Activated naive CD4-positive, alpha-beta T cell treated with anti-CD3 and anti-CD28 coated beads, Interleukin-2, amount 50 U/mL, for 72 hours (primary cell): ENCODE measurements at places on chromosomes 1 and 21.

- no peak for DNase-seq
Measured at GRCh38 chr21:14550135-14550534, 4.0 kb upstream of the SAMSN1 start.

GRCh38 chr1:24289937-24290595 lies 29.1 kb upstream of the GRHL3 start:
- no peak for DNase-seq

DNA sequence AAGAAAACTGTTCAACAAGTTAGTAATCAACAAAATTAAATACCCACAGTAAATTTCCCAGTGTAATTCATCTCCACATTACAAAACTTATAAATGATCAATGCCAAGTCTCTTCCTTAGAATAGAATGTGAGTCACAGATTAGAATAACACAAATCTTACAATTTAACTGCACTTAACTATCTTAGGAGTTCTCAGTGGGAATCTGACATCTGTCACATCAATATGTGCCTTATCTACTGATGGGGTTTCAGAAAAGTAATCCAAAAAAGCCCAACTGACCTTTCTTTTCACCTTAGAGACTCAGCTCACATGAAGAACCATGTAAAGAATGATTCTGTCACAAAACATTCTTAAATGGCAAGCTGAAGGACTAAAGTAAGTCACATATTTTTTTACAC lies 141.4 kb downstream of the RERE start:
- DNase-seq, result no peak

GRCh38 chr1:156167536-156167935 lies 14.2 kb downstream of the SEMA4A start:
- no peak for DNase-seq

DNA sequence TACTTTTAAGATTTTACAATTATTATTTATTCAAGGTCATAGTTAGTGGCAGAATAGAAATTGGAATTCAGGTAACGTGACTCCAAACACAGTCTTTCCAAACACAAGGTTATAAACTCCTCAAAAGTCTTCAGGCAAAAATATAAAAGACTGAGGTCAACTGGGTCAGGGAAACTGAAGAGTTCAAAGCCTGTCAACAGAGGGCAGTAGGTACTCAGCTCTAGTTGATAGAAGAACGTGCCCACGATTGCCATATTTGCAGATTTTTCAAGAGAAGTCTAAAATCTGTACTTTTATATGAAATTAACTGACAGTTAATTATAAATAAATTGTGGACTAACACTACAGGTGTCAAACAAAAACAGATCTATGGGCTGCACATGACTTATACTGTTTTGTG lies 135.0 kb downstream of the LHX4 start:
- DNase-seq, result no peak

- DNase-seq, result no peak
Measured at GRCh38 chr21:20443558-20444155, 554.6 kb upstream of the NCAM2 start.

DNA sequence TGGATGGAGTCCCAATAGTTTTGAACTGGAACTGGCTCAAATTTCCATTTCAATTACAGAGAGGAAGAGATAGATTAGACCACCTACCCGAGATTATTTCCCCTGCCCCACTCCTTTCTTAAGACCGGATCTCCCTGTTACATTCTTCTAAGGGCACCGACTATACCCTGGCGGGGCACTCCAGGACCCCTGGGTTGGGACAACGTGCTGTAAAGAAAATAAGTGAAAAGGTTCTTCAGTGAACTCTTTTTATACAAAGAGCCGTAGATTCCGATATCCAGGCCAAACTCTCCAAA lies 6.7 kb downstream of the NR5A2 start:
- no peak for DNase-seq

DNA sequence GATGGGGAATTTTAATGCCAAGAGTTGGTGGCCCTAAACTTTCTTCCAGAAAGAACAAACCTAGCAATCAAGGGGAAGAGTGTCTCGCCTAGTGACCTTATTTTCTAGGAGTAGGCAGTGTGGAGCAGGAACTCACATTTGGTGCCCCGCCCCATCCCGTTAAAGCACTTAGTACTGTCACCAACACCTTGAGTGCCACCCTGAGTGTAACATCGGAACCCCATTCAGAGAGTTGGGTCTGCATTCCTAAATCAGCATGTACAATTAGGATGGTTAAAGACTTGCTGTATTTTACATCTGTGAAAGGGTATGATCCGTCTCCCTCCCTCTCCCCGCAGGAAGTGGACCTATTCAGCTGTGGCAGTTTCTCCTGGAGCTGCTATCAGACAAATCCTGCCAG lies 15.5 kb downstream of the ETS2 start:
- no peak for DNase-seq

GRCh38 chr1:30371888-30372791 lies 351.2 kb downstream of the MATN1 start:
- no peak for DNase-seq

DNA sequence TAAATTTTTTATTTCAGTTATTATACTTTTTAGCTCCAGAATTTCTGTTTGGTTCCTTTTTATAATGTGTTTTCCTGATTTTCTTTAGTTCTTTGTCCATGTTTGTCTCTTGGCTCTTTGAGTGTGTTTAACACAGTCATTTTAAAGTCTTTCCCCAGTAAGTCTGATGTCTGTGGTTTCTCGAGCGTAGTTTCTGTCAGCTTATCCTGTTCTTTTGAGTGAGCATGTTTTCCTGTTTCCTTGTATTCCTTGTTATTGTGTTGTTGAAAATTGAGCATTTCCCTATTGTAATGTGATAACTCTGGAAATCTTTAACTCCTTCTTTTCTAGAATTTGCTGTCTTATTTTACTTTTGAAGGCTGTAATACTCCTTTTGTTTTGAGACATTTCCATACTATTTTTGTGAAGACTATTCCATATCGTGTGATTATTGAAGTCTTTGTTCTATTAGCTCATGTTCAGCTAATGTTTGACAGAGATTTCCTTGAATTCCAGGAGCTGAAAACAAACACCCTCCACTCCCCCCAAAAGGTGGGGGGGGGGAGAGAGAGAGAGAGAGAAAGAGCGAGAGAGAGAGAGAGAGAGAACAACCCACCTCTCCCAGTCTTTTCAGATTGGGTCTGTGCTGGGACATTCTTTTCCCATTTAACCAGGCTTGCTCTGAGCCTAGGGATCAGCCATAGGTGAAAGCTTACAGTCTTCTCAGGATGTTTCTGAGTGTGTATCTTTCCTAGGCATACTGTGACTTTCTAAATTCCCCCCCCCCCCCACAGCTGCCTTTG lies 38.3 kb downstream of the SDCCAG8 start:
- DNase-seq, result no peak

- no peak for DNase-seq
Measured at GRCh38 chr1:222877854-222878253, 63.0 kb downstream of the DISP1 start.

DNA sequence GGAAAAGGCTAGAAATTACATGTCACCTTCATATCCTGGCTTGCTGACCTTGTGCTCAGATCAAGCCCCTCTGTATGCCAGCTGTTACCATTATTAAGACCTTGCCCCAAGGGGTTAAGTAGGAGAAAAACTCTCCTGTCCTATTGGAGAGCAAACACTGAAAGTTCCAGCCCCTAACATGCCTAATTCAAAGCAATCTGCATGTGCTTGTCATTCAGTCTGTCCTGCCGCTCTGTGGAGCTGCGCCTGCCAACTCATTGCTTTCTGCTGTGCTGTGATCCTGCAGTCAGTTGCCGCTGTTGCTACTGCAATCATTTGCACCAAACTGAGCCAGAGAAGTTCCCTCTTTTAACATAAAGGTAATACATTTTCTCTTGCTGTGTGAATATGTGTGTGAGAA lies 113.4 kb downstream of the DISP1 start:
- no peak for DNase-seq

DNA sequence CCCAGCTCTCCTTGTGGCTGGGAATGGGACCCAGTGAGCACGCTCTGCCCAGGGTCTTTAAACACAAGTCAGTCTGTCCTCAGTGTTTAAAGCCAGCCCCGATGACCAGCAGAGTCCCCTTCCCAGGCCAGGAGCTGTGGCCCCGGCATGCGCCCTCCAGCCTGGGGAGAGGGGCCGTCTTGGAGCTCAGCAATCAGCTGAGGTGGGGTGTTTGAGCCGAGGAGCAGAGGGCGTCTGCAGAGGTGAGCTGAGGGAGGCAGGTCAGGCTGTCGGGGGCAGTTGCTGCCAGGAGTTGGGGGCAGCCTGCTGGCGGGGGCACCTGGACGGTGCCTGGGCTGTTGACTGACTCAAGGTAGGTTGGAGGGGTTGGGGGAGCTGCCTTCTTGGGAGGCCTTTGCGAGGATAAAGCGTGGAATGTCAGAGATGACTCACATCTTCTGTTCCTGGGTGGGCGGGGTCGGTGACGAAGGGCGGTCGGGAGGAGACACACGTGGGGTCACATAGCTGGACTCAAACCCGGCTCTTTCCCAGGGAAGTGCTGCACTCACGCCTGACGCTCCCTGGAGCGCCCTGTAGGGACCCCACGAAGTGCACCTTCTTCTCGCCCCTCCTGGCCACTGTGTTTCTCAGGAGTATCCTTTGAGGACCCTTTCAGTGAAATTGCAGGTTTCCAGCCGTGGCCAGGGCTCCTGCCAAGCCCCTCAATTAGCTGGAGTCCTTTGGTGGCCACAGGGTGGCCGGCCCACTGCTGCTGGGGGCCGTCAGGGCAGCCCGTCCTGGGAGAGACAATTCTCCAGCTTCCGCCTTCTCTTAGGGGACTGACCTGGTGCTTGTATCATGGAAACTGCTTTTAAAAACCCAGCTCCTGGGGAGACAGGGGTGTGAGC lies 86.2 kb downstream of the SIK1 start:
- no peak for DNase-seq

- DNase-seq, result no peak
Measured at GRCh38 chr1:181490276-181490675, 7.0 kb downstream of the CACNA1E start.

DNA sequence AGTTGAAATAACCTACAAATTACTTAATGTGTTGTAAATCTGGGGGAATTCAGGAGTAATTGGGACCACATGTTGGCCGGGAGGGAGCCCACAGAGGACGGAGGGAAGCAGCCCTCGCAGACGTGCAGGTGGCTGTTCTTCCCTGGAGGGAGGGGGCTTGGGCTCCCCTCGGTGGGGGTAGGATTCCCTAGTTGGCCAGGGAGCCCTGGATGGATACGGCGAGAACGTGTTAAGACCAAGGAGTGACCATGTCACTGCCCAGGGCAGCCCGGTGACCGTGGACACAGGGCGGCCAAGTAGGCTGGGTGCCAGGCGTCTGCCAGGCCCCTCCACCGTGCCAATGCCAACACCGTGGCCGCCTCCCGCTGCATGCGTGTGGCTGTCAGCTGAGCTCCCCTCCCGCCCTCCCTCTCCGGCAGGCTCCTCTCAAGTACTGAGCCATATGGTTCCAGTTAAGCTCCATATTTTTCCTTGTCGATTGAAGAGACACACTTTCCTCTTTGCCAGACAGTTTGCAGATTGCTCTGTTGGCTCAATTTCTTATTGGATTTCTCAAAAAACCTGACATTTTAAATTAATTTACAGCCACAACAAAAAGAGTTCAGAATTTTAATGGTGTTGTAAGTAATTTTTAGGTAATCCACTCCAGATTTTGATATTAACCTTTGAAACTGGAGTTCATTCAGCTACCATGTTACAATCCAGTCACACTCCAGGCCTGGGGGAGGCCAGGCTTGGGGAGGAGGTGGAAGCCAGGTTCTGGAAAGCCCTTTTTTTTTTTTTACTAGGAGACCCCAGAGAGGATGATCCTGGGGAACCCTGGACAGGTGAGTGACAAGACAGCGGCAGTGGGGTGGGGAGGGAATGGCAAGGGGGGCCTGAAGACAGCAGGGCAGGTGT lies 71.2 kb downstream of the CASZ1 start:
- no peak for DNase-seq

DNA sequence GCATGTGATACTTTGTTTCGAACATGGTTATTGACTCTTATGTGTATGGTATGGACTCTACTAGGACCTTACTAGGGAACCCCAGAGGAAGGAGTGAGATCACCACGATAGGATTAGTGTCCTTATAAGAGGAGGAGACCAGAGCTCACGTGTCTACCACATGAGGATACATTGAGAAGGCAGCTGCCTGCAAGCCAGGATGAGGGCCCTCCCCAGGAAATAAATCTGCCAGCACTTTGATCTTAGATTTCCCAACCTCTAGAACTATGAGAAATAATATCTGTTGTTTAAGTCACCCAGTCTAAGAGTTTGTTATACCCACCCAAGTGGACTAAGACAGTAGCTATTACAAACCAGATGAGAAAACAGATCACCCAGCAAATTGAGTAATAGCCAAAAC lies 559.3 kb upstream of the USP24 start:
- DNase-seq, result no peak
